Activated CD8-positive, alpha-beta memory T cell treated with anti-CD3 and anti-CD28 coated beads for 48 hours (primary cell): ENCODE measurements at places on chromosomes 12 and 14.

DNA sequence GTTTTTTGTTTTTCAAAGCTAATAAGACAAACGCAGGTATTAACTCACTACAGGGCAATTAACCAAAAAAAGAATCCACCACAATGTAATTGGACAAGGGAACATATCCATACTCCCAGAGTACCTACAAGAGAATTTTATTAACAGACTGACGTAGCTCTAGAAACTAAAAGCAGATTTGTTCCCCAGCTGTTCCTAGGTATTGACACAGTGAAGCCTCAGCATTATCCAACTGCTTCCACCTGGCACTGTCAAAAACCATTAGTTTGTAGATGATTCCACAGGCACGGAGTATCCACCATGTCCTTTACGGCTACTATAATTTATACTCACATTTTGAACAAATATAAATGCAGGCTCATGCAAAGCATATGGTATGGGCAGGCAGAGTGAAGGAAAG lies 22.3 kb downstream of the PPM1H start:
- DNase-seq, result no peak

- no peak for DNase-seq
Observed at GRCh38 chr12:80193865-80194264, 94.5 kb downstream of the OTOGL start.

GRCh38 chr12:54054742-54055194 lies 1.1 kb downstream of the HOXC4 start:
- no peak for DNase-seq

- DNase-seq, result no peak
Observed at GRCh38 chr12:107344035-107344808, 250.9 kb upstream of the CRY1 start.

DNA sequence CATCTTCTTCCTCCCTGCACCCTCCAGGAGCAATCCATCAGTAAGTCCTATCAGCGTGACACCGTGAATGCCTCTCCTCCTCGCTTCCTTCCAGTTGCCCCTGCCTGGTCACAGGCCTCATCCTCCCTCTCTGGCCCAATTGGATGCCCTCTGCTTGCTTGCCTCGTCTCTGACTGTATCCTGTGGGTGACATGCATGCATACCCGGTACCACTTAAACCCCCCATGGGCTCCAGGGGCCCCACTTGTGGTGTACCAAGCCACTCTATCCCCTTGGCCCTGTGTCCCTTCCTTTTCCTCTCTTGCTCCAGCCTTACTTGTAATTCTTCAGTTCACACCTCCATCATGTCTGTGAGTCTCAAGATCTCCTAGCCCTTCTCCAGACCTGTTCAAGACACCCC lies 106.0 kb upstream of the RTL1 start:
- DNase-seq, result no peak

DNA sequence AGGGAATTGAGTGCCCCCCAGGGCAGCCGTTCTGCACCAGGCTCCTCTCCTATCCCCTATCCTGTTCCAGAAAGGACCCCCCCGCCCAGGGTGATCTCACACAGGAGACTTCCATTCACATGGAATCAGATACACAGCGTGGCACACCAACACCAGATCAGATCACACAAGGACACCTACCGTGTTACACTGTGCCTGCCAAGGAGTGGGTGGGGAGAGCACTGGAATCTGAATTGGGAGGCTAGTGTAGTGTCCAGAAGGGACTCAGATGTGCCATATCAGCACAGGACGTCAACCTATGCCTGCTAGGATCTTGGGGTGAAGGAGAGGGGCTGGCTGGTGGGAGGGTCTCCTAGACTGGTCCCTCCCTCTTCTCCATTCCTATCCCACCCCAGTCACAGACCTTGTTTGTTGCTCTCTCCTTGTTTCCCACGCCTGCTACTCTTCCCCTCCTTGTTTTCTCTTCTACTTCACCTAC lies 2.3 kb downstream of the PTMS start:
- no peak for DNase-seq

- no peak for DNase-seq
Observed at GRCh38 chr12:65195387-65196055, 26.1 kb downstream of the LEMD3 start.

GRCh38 chr14:103378038-103378854 lies 7.0 kb upstream of the MARK3 start:
- DNase-seq, result no peak

- no peak for DNase-seq
Observed at GRCh38 chr12:16499611-16500010, 106.4 kb downstream of the LMO3 start.

DNA sequence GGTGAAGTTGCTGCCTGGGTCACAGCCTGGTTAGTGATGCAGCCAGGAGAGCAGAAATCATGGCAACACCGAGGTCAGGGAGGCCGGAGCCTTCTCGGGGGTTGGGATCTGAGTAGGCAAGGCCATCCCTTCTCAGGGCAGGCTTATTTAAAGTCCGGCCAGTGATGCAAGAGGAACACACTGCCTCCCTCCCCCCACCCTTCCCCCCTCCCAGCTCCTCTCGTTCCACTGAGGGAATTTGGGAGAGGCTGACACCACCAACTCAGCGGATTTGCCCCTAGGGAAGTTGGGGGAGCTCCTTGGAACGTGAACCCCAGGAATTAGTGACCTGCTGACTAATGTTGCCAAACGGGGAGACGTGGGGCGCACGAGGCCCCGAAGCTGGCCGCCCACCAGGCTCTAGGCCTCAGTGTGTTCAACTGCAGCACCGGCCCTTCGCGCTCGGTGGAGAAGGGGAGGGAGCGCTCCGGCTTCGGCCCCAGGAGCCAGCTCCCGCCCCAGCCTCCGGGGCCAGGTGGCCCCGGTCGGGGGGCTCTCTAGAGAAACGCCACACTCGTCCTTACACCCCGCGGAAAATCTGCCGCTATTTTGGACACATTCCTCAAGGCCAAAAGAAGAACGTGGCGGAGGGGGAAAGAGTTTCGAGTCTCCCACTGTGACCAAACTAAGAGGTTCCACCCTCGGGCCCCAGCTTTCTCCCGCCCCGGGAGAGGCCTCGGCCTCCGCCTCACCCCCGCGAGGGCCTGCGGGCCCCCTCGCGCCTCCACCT lies 1.6 kb downstream of the CTDSP2 start:
- DNase-seq, result no peak

DNA sequence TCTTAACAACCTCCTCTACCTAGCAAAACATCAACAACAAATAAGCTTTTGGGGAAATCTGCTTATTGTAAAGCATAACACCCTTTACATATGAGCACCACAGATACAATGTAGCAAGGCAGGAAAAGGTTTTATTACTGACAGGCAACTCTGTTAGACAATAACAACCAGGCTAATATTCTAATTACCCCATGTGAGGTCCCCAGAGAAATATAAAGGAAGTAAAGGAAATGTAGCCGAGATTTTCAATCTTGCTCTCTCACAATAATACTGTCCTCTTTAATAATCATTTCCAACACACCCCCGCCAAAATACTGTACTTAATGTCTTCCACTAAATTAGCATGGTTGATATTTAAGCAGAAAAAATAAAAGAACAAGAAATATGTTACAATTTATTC lies 14.0 kb upstream of the INSM2 start:
- DNase-seq, result no peak

- no peak for DNase-seq
Observed at GRCh38 chr14:51182131-51182565, 57.9 kb upstream of the TMX1 start.
